AML-193 (cell line): ENCODE measurements at places on chromosomes 4 and X.

DNA sequence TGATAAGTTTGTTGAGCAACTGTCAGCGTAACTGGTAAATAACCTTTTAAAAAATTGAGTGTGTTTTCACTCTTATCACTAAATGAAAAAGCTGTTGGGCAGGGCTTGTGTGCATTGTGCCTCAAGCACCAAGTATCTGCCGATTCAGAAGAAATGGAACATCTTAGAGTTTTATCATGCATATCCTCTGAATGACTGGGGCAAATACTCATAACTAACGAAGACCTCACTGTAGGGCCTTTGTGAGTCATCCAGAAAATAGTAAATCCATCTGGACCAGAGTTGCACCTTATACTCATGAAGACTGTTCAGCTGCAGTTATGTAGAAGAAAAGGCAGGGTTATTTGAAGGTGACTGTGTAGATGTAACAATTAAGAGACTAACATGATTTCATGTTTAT is 222.1 kb downstream of the CAMK2D start:
- no peak for DNase-seq

DNA sequence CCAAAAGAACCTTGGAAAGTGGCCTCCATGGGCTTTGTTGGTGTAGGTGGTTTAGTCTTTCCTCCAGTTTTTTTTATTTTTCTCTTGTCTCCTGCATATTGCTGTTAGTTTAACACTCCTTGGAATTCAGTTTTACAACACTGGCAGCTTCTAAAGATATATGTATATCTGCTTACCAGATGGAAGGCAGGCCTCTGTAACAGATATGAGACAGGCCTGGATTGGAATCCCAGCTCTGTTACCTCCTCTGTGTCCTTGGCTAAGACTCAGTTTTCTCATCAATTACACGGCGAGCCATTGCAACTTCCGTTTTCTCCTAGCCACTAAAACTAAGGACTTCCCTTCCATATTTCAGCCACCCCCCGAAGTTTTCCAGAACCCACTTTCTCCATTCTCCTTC is 133.4 kb upstream of the SMAD1 start:
- no peak for DNase-seq

DNA sequence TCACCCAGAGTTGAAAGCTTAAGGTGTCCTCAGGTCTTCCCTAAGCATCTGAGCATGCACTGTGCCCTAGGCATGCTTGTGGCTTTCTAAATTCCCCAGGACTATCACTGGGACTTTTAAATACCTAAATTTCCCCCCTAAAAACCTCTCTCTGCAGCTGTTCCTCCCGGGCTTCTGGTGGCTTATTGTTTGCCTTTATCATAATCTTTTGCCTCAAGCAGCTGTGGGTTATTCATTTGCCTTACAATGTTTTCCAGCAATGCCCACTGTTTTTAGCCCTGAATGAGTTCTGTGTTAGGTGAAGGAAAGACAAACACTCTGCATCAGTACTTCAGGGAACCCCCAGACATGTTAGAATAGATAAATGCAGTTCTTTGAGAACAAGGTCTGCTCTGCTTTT is 455.0 kb downstream of the ZIC3 start:
- no peak for DNase-seq

DNA sequence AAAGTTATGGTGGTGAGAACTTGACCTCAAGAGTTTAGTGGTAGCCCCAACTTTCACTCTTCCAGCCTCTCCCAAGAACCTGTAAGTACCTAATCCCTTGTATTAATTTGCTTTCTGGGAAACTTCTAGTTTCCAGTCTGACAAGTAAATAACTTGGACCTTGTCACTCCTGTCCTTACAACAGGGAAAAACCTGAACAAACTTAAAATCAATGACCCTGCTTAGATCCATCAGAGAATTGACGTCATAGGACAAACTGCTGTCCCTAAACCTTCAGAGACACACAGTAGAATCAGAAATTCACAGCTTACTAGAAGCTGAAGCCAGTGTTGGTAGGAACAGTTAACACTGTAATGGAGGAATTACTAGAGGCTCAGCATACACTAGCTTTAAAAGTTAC is 60.0 kb upstream of the DCLK2 start:
- no peak for DNase-seq
